ENCODE measurements at places on chromosomes 1 and 21. TPM values are rescaled to one million over a fixed set of nuclear protein-coding genes. Genes with fewer than 3 reads are reported as not detected.

- no peak for DNase-seq
Measured at GRCh38 chr1:155831279-155831976, 25.6 kb downstream of the GON4L start.

GRCh38 chr1:17136936-17137335 lies 17.7 kb upstream of the PADI2 start:
- DNase-seq, result no peak

GRCh38 chr21:37866027-37866426 lies 50.2 kb downstream of the KCNJ6 start:
- no peak for DNase-seq

DNA sequence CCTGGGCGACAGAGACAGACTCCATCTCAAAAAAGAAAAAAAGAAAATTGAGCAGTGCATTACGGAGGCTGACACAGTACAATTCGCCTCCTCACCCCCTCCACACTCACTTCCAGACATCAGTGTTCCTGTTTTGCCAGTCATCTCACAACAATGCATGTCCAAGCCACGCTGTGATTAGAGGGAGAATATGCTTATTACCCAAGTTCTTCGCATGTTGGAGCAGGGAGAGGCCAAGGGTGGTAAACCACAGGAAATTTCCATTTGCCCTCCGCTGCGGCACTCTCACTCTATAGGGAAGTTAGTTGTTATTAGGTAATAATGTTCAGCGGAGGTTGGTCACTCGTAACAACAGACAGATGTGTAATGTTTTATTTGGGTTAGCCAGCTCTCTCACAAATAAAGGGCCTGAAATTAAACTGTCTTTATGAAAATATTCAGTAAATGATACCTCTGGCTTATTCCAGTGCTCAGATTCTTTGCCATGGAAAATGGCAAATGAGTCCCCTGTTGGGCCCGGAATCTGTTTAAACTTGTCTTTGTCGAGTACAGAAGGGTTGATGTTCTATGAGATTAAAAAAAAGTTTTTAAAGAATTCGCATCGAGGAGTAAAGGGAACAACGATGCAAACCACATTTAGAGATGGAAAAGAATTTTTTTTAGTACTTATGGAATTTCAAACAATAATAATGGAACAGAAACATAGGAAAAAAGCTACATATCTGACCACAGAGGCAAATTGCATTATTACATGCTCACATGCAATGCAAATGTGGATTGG lies 33.1 kb downstream of the KCNJ15 start:
- no peak for DNase-seq

- no peak for DNase-seq
Measured at GRCh38 chr1:44820328-44821239, 12.3 kb downstream of the BTBD19 start.

DNA sequence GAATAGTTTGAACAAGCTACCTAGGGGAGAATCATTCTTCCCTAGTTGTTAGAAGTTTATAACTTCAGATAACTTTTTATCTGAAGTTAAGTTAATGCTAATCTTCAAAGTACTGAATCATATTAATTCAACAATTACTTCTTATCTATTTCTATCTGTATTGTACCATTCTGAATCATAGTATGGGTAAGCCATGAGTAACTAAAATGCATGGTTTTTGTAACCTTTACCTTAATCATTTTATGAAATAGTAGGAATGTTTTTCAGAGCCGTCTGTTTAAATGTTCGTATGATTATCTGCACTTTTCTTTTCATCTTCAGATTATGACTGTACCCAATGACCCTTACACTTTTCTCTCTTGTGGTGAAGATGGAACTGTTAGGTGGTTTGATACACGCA lies 50.3 kb upstream of the MPC2 start:
- no peak for DNase-seq

DNA sequence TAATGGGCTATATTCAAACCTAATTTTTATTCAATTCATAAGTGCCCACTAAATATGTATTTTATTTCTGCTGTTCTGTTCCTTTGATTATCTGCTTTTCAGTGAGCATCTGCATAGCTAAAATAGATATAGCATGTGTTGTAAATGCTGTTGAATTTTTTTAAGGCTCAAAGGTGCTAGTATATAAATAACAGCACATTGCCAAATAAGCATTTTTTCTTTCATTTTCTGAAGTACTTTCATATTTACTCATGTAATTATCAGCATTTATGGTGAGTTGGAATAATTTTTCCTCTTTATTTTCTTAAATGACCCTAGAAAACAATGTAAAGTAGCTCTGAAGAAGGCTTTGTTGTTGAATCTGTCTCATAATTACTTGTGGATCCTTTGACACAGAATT lies 69.6 kb upstream of the B3GALT2 start:
- no peak for DNase-seq

DNA sequence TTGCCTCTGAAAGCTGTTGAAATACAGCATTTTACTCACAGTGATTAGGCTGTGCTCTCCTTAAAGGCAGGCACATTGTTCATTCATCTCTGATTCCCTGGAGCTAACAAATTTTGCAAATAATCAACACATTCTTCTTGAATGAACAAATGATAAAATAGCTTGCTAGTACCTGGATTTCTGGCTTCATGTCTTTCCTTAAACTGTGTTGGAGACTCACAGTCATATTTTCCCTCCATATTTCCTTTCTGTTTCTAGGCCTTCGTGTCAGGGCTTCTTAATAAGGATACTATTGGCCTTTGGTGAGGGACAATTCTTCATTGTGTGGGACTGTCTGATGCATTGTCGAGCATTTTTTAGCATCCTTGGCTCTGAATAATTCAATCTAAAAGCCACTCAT lies 9.7 kb downstream of the HSD11B1 start:
- no peak for DNase-seq

- no peak for DNase-seq
Measured at GRCh38 chr1:5447503-5447960, 544.7 kb downstream of the NPHP4 start.

DNA sequence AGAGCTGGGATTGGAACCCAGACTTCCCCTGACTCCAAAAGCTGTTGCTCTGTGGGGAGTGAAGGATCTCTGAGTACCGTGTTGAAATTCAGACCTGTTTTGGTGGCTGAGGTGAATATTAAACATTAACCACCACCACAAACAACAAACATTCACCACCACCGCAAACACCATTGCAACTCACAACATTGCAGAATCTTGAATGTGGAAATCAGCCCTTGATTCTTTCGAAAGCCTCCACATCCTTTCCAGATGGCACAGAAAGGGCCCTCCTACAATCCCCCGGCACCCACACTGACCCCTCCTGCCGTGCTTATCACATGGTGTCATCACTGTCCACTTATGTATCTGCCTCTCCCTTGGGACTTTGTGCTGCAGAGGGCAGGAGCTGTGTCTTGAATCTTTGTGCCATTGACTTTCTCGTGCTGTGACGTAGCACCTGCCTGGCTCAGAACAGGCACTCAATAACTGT lies 1.4 kb downstream of the CDA start:
- DNase-seq, result no peak

DNA sequence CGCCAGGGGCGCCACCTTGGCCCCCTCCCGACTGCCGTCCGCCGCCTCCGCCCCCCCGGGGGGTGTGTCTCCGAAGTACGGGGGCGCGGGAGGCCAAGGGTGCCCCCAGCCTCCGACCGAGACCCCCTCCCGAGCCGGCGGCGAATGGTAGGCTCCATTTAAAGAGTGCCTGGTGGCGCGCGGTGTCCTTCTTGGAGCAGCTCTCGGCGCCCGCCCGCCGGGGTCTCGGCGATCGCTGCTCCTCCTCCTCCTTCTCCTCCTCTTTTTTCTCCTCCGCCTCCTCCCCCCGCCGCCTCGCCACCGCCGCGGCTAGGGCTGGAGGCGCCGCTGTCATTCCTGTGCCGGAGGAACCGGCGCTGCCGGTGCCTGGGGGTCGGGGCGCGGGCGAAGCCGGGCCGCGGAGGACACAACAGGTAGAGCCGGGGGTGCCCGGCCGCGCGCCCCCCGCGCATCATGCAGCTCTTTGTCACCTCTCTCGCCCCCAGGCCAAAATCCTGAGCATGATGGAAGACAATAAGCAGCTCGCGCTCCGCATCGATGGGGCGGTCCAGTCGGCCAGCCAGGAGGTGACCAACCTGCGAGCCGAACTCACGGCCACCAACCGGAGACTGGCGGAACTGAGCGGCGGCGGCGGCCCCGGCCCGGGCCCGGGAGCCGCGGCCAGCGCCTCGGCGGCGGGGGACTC lies at the start of gene KAZN:
KAZN (plus strand) TSS at position 188 of the 685 bp plus-strand sequence.
- peak; percentile 67 for DNase-seq

GRCh38 chr1:188584119-188584518 lies 1755.4 kb downstream of the PLA2G4A start:
- DNase-seq, result no peak

GRCh38 chr1:114986286-114986685 lies 43.3 kb upstream of the TSHB start:
- DNase-seq, result no peak

GRCh38 chr1:48870596-48870995 lies 93.9 kb upstream of the BEND5 start:
- DNase-seq, result no peak

GRCh38 chr1:24161270-24161669 lies 18.3 kb upstream of the IL22RA1 start:
- no peak for DNase-seq

GRCh38 chr1:200262326-200262965 lies 147.4 kb downstream of the ZNF281 start:
- no peak for DNase-seq

DNA sequence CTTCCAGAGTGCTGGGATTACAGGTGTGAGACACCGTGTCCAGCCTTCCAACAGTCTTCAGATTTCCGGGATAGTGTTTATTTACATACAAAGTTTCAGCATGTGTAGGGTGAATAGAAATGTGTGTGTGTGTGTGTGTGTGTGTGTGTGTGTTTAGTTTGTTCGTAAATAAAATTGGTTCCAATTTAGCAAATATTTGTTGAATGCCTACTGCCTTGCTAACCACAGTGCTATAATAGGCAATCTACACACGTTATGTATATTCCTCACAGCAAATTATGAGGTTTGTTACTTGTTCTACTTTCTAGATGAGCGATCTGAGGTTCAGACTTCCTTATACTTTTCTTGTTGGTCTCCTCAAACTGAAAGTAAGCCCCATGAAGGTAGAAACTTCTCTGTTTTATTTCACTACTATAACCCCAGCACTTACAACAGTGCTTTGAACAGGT lies 32.8 kb upstream of the EPS15 start:
- DNase-seq, result no peak

DNA sequence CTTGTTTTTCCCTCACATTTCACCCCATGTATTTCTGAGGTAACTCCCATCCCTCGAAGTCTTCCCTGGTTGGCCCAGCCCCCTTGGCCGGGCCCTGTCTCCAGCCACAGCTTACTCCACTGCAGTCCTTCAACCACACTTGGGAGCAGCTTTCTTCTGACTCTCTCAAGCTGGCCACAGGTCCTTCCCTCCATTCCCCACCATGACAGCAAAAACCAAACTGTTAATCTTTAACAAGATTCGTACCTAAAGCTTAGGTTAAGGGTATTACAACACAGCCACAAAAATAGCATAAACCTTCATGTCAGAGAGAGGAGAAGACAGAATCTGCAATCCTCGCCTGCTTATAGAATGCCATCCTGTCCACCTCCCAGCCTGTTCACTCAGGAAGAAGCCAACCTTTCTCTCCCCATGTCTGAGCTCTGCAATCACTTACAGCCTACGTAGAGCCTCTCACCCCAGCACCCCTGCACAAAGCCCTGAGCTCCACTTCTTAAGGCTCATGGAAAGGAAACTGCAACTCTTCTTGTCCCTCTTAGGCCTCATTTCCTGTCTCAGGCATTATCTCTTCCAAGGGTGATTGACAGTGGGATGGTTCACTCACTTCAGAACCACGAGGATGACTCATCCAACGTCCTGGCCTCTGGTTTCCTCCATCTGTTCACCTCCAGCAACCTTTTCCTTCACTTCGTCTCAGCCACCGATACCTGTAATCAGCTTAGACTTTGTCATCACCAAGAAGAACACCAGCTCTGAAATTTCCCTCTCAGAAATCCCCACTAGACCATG lies 72.8 kb downstream of the CD2 start:
- no peak for DNase-seq

DNA sequence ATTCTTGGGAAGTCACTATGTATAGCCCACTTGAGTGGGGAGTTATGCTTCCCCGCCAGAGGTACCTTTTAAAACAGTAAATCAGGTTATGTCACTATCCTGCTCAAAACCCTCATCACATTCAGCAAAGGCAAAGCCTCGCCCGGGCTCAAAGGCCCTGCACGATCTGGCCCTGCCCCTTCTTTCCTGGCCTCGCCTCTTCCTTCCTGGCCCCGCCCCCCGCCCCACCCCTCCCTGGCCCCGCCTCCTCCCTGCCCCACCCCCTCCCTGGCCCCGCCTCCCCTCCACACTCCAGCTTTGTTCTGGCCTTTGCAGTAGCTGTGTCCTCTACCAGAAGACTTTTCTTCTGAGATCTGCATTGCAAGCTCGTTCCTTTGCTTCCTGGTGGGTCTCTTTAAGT lies 6.6 kb downstream of the LDLRAD2 start:
- DNase-seq, result no peak

- no peak for DNase-seq
Measured at GRCh38 chr1:184160236-184160635, 108.7 kb downstream of the TSEN15 start.

DNA sequence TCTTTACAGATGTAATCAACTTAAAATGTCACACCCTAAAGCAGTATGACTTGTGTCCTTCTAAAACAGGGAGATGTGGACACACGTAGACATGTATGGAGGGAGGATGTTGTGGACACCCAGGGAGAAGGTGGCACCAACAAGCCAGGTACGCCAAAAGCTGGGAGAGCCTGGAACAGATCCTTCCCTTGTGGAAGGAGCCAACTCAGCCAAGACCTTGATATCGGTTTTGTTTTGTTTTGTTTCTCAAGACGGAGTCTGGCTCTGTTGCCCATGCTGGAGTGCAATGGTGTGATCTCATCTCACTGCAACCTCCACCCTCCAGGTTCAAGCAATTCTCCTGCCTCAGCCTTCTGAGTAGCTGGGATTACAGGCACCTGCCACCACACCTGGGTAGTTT lies 45.6 kb downstream of the CHAF1B start:
- DNase-seq, result no peak

The TLR5 gene
- total RNA-seq, result 3.8 TPM

The CLCA1 gene
- not detected for total RNA-seq

The KCNE1 gene
- total RNA-seq, result 1.0 TPM

The IPO13 gene
- total RNA-seq, result 21.8 TPM

The BRDT gene
- not detected for total RNA-seq

The ELOVL1 gene
- 41.4 TPM for total RNA-seq

The ANKRD65 gene
- 10.9 TPM for total RNA-seq

The MYBPH gene
- total RNA-seq, result not detected

The SPRR2A gene
- not detected for total RNA-seq

The THEM5 gene
- not detected for total RNA-seq

The FAM43B gene
- total RNA-seq, result 0.59 TPM

The TSPAN1 gene
- 0.52 TPM for total RNA-seq

Measured in mesothelial cell of epicardium (in vitro differentiated cells).